Pons (tissue), 1 donor: ENCODE measurements at places on chromosomes 7 and 10.

DNA sequence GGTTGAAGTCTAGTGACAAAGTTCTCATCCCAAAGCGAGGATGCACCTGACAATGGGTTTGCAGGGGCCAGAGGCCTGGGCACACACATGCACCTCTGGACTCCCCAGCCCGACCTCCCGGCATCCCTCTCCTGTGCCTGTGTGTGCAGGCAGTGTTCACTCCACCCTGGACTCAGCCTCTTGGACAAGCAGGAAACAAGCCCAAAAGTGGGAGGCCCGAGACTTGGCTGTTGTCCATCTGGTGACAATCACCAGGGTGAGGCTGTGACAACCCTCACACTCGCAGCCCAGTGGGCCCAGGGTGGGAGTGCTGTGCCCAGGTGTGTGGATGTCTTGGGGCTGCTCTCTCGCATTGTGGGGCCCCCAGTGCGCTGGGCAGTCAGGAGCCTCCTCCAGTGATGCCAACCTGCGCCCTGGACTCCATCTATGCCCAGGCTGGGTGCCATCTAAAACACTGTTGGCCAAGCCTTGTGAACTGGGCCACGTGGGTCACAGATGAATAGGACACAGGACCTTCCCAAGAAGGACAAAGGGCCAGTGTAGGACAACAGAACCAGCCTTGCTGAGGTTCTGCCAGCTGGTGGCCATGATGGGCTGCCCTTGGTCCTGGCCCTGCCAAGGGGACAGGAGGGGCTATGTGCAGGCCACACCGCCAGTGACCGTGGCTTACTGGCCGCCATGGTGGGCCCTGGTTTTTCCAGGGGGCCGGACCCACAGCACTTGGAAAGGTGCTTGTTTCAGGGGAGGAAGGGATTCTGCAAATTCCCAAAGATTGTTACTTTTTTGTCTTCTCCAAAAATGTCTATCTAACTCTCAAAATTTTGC, 144.3 kb downstream of the TCERG1L start:
- DNase-seq: no peak

GRCh38 chr10:114653926-114654325, 4.1 kb downstream of the ABLIM1 start:
- DNase-seq: no peak

DNA sequence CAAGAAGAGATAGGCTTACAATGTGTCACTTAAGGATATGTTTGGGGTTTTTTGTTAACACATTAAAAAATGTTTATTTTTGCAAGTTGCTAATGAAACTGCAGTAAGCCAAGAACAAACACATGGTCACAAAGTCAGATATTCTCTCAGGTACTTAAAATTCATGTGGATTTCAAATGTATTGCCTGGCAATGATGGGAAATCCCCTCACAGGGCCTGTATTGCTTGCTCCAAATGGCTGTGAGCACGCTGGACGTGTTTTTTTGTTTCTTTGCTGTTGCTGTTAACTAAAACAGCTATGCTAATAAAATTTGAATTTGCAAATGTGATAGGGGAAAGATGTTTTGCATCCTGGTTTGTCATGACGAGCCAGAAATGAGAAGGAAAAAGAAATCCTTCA, 3.8 kb upstream of the CELF2 start:
- no peak for DNase-seq

- no peak for DNase-seq
These were observed 7.7 kb downstream of the ZSCAN25 start for GRCh38 chr7:99624484-99624883.

DNA sequence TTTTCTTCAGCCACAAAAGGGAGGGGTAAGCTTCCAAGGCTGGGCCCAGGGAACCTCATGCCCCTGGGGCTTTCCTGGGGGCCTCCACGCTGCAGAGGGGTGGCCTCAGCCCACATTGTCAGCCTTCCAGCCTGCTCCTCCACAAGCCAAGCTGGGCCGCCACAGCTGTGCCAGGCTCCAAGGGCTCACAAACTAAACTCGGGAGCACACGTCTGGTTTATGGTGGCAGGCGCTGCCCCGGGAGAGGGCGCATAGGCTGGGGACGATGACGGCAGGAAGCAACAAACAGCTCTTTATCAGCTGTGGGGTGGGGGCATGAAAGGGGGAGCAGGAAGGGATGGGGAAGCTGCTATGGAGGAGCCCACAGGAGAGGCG, 6.3 kb upstream of the CDH23 start:
- DNase-seq: peak; percentile 70

GRCh38 chr10:2228320-2228901, 491.1 kb upstream of the ADARB2 start:
- no peak for DNase-seq

DNA sequence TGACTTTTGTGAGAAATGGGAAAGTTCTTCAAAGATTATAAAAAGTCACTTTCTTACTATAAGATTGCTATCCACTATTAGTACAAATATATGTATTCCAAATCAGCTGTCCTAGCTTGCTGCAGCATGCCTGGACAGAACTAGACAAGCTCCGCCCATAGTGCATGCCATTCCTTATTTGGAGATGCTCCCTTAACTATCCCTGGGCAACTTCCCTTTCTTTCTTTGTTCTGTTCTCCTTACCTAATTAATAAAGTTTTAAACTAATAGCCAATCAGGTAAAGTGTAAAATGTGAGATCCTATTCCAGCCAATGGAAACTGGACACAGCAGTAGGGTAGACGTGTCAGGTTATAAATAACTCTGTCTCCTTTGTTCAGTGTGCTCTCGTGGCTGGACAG, 281.9 kb downstream of the CAMK1D start:
- DNase-seq: no peak

GRCh38 chr7:145909991-145910513, 206.5 kb upstream of the CNTNAP2 start:
- no peak for DNase-seq

DNA sequence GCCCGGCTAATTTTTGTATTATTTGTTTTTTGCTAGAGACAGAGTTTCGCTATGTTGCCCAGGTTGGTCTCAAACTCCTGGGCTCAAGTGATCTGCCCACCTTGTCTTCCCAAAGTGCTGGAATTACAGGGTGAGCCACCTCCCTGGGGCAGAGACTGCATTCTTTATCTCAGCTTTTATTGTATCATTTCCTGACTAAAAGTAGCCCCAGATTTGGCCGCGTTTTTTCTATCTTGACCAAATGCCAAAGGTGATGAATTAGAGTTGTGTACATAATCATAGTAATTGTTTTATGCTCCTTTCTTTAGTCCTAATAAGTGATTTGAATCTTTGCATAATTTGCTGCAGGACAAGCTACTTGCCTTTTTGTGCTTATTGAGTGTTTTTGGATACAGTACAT, 3.1 kb upstream of the SMNDC1 start:
- no peak for DNase-seq

DNA sequence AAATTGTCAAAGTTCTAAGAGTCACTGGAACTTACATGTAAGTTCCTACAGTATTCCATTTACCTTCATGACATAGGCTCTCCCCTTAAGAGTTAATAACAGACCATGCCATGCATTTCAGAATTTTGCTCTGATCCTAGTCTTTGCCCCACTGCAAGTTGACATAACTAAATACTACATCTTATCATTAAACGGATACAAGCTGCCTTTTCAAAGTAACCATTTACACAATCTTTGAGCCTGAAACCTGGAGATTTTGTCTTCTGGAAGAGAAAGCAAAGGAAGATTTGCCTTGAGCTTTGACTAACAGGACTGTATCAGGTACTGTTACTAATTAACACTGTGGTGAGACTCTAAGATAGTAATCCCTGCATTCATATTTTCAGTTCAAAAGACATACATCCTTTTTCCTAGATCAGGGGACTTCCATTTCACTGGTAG, 9.3 kb upstream of the AKR1D1 start:
- DNase-seq: no peak

GRCh38 chr10:94583124-94583523, 37.5 kb downstream of the HELLS start:
- DNase-seq: no peak

GRCh38 chr10:77037735-77038403, 599.7 kb downstream of the KCNMA1 start:
- DNase-seq: no peak

GRCh38 chr10:103890194-103890658, 27.8 kb downstream of the STN1 start:
- DNase-seq: no peak

DNA sequence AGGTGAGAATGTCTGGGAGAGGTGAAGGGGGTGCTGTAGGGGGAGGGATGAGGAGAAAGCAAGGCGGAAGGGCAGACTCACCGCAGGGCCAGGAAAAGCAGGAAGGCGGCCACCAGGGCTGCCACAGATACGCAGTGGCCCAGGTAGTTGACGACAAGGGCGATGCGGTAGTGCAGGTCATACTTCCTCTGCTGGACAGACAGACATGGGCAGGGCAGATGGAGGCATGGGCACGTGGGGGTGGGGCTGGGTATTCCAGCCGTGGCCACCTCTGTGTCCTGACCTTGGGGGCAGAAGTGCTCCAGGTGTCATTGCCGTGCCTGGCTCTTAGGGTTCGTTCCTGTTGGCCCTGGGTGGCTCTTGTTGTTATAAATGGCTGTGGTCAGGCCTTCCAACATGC, 16.8 kb downstream of the CRHR2 start:
- DNase-seq: no peak

DNA sequence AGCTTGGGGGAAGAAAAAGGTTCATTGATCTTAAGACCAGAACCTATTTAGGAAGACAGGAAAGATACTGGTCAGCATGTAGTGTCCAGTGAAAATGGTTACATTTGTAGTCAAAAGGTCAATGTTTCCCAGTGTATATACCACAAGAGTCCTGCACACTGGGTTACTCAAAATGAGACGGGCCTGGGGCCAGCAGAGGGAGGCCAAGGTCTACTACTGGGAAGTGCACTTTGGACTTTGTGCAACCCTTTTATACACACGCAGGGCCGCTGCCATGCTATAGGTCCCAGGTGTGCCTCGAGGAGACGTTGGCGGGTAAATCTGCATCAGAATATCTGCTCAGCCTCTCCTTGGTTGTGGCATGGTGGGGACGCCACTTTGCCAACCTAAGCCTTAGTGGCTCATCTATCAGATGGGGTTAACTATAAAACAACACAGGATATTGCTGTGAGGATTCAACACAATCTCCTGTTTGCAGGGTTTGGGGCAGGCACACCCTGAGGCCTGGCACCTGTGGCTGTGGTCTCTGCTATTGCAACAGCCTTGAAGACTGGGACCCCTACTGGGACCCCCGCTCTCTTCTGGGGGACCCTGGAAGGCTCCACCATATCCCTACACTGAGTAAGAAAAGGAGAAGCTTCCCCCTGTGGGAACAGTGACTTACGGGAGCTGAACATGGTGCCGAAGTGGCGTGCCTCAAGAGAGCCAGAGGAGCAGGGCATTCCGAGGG, 19.7 kb downstream of the CLRN3 start:
- DNase-seq: peak; percentile 32

DNA sequence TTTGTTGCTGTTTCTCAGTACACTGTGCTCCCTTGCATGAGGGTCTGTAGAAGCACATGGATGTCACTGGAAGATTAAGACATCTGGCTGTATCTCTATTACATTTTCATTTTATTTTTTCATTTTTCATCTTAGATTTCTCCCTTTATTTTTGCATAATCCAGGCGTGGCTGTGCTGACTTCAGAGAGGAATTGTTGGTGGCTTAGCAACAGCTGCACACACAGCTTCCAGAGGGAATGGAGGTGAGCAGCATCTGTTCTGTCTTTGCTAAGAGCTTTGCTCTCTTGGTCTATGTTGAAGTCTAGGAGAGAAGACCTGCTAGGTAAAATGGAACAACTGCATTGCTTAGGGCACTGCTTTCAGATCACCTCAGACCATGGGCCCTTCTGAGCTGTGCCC, 254.4 kb upstream of the SP4 start:
- DNase-seq: no peak

GRCh38 chr7:75712517-75713361, 26.0 kb downstream of the HIP1 start:
- DNase-seq: no peak

DNA sequence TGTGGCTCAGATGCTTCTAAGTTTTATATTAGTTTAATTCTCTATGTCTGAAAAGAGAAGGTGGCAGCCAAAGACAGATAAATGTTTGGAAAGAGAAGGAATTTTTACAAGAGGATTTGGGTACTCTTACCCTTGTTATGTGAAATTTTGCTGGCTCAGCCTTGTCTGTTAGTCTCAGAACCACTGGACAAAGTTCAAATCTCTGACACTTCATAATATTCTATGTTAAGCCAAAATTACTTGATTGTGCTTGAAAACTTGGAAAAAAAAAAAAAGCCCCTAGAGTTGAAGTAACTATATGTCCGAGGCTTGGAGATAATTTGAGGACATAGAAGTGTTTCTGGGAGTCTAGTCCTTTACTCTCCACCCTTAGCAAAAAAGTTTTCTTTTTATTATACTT, 1079.3 kb upstream of the LRRTM3 start:
- DNase-seq: no peak

DNA sequence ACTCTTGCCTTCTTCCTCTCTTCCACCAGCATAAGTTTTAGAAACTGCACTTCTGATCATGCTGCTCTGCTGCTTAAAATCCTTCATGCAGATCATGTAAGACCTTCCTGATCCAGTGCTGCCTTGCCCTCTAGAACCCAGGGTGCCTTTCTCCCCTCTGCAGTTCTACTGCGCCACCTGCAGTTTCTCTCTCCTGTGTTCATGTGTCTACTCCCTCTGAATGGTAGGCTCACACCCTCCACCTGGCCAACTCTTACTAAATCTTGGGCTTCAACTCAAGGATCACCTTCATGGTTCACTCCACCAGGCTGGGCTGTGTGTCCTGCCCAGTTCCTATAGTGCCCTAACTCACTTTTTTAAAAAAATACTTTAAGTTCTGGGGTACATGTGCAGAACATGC, 174.6 kb upstream of the ITGB1 start:
- DNase-seq: no peak

DNA sequence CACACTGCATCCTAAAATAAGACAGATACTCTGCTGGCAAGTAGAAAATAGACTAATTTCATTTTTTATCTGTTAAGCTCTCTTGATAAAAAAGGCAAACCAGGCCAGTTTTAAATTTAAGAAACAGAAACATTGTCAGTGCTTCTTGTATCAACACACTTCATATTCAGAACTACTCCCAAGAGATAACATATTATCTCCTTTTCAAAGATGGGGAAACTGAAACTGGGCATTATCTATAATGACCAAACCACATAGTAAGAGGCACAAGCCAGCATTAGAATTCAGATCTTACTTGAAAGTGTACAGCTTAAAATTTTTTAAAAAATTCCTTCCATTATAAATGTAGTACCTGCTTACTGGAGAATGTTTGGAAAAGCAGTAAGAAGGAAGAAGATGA, 14.7 kb downstream of the SRI start:
- DNase-seq: no peak

- DNase-seq: no peak
These were observed 351.4 kb downstream of the ABCA13 start for GRCh38 chr7:48522692-48523091.

- DNase-seq: no peak
These were observed 52.5 kb upstream of the LHFPL3 start for GRCh38 chr7:104275900-104276299.

GRCh38 chr7:148773334-148773733, 74.6 kb downstream of the CUL1 start:
- DNase-seq: no peak

DNA sequence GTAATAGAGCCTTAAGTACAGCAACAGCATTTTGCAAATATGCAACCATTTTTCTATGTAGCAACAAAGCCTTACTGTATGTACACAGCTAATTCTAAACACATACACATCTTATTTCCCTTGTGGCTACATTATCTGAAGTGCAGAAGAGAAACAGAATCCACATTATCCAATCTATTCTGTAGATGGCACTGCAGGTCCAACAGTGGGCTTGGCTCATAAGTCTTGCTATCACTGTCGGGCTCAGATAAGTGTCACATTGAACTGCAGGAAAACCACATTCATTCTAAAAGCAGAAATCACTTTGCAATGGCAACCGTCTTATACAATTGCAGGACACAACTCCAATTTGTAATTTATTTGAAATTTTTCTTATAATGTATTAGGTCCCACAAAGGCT, 109.8 kb upstream of the NOBOX start:
- DNase-seq: peak; percentile 79
